Activated gamma-delta T cell (primary cell): ENCODE measurements at places on chromosomes 6 and 20.

- no peak for DNase-seq
These were observed 10.9 kb downstream of the MOCS1 start for GRCh38 chr6:39923394-39923793.

DNA sequence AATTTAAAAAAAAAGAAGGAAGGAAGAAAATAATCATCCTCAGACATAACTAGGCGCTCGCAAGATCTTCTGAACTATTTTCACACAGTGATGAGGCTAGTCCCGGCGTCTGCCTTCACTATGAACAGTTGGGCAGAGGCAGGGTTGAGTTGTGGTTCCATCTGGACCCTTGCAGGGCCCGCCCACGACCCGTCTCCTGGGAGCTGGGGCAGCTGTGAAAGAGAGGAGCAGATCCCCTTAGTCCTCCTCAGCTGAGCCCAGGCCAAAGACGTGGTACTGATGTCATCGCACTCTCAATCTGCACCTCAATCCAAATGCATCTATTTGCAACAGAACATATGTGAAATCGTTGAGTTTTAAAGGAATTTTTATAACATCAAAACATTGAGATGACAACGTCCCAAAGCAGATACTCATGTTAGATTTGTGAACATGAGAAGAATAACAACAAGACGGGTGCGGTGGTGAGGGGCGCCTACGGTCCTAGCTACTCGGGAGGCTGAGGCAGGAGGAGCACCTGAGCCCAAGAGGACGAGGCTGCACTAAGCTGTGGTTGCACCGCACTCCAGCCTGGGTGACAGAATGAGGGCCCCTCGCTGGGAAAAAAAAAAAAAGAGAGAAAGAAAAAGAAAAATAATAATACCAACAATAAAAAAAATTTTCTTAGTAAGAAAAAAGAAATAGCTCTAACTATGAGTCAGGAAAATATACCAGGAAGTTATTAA lies 15.3 kb downstream of the TCFL5 start:
- no peak for DNase-seq

- DNase-seq = no peak
These were observed 7.6 kb downstream of the CEBPB start for GRCh38 chr20:50198180-50198666.

- DNase-seq = no peak
These were observed 43.1 kb downstream of the RBM38 start for GRCh38 chr20:57434390-57434700.

GRCh38 chr20:31716351-31716750 lies 6.3 kb downstream of the BCL2L1 start:
- DNase-seq = no peak

DNA sequence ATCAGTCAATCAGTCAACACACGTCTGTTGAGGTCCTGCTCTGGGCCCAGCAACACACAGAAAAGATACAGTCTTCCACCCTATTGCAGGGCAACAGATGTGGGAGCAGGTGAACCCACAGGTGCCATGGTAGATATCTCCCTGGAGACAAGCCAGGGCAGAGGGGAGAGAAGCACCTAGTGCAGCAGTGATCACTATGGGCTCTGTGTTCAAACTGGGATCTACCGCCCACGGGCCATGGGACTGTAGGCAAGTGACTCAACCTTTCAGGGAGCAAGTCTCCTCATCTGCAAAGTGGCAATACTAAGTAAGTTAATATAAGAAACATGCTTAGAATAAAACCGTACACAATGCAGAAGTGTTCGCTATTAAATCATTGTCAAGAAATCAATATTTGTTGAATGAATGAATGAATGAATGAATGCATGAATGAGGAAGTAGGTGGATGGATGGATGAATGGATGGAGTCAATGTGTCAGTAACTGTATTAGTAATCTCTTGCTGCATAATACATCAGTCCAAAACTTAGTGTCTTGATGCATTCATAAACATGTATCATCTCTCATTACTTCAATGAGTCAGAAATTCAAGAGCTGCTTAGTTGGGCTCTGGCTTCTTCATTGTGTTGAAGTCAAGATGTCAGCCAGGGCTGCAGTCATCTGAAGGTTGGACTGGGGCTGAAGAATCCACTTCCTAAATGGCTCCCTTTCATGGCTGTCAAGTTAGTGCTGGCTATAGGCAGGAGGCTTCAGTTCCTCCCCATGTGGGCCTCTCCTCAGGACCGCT lies 31.9 kb upstream of the NFATC2 start:
- DNase-seq = no peak

DNA sequence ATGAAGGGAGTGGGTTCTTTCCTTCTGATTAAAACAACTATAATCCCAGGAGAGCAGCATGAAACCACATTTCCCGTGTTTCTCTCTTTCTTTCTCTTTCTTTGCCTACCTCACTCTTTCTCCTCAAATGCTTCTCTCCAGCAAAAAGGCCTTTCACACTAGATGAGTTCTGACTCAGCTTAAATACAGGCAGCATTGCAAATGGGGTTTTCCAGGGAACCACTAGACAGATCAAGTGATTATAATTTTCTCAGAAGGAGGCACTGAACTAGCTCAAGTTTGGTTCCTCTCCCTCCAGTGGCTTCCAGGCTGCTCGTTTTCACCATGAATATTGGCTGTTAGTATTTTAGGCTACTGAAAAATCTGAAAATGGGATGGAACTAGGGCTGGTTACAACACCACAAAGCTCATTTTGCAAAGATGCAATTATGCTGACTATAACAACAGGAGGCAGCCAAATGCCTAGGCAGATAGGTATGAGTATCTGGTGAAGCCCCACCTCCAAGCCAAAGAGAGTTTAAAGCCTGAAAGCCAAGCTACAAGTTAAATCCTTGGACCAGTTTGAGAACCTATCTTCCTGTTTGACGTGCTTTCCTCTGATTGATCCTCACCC lies 260.0 kb downstream of the MMUT start:
- DNase-seq = no peak

GRCh38 chr6:4350567-4351519 lies 215.5 kb upstream of the ECI2 start:
- DNase-seq = no peak

GRCh38 chr20:44166477-44166876 lies 20.5 kb downstream of the JPH2 start:
- DNase-seq = no peak

GRCh38 chr6:143457563-143458359 lies 7.2 kb downstream of the PEX3 start:
- no peak for DNase-seq

GRCh38 chr6:140641412-140641811 lies 1267.0 kb upstream of the CITED2 start:
- no peak for DNase-seq

DNA sequence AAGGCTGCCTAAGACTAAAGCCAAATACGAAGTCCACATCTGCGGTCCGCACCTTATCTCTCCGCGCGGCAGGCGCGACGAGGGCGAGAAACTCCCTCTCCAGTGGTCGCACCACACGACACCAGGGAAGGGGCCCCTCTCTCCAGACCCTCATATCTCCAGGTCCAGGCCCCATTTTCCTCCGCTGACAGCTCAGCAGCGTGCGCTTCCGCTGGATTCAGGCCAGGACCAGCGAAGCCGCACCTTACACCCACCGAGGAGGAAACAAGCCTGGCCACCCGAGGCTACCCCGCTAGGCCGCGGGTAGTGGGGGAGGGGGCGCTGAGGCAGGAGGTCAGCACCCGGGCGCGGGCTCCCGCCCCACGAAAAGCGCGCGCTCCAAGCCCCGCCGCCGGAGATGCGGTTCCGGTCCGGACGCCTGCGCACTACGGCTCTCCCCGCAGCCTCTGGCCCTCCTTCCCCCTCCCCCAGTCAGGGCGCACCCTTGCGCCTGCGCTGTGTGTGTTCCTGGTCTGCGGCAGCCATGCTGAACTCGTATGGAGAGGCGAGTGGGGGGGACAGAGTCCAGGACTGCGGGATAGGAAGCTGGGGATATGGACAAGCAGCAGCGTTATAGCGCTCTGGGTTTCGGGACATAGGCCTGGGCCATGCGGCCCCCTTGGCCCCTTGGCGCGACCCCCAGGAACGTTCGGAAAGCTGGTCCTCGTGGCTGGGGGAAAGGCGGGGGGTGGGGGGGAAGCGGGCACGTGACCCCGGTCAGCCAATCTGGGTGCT lies at the start of gene BRD2:
Gene BRD2 (plus strand): TSS at position 502 of the 774 bp plus-strand sequence. CDS start 4,305 bp downstream, outside the sequence.
- peak; percentile 96 for DNase-seq

GRCh38 chr6:159693894-159694545 lies 979 bp upstream of the SOD2 start:
- DNase-seq = no peak

GRCh38 chr6:6728169-6728941 lies 139.8 kb downstream of the LY86 start:
- DNase-seq = no peak

GRCh38 chr6:111741177-111741952 lies 131.9 kb downstream of the FYN start:
- no peak for DNase-seq

DNA sequence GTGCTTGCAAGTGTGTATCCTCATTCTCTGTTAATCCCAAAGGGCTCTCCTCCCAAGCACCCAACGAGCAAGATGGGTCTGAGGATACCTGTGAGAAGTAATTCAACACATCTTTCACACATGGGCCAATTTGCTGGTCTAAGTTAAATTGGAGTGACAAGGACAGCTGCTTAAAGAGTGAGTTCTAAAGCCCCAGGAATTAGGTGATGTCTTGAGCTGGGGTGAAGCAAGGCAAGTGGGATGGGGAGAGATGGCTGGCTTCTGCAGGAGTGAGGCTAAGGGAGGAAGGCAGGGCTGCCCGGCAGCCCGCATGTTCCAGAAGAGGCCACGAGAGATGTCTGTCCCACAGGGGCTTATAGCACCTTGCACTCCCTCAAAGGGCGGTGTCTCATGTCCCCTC lies 288.5 kb downstream of the CDH26 start:
- DNase-seq = no peak
